ENCODE measurements at places on chromosomes 2 and 18.

GRCh38 chr2:147342329-147342728 is 502.5 kb upstream of the ACVR2A start:
- no peak for DNase-seq

DNA sequence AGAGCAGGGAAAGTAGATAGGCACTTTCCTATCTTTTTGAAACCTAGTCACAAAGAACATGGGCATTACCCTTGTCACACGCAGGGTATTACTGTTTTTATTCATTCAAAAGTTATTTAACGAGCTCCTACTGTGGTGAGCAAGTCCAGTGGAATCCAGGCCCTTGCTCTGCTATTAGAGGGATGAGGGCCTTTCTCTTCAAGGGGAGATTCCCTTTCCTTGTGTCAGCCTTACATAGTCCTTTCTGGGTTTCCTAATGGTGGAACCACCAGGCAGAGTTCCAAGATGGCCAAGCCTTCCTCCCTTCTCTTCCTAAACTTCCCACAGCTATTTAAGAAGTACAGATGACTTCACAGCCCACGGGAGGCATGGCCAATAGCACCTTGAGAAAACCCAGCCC is 64.6 kb downstream of the SPTBN1 start:
- no peak for DNase-seq

- no peak for DNase-seq
Observed at GRCh38 chr2:46385786-46386577, 88.8 kb downstream of the EPAS1 start.

DNA sequence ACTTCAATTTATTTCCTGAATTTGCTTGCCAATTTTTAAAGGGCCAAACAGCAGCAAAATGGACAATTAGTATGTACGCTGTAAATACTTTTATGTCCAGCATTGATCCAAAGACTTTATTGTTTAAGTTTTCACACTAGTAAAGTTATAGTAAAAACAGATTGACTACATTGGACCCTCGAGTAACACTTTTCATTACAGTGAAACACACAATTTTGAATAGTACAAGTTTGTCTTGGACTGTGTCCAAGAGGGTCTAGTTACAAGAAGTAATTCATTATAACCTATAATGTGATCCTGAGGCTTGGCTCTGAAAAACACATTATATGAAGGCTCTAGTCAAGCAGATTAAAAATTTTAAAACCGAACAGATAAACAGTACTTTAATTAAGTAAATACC is 11.4 kb upstream of the RBBP8 start:
- no peak for DNase-seq

GRCh38 chr2:46497766-46498165 is 18.4 kb downstream of the TMEM247 start:
- no peak for DNase-seq

- DNase-seq: no peak
Observed at GRCh38 chr2:95393901-95394300, 8.6 kb upstream of the FAHD2A start.

Data from central memory CD8-positive, alpha-beta T cell (primary cell).